ENCODE measurements at places on chromosomes 1 and 21. TPM values are rescaled to one million over a fixed set of nuclear protein-coding genes. Genes with fewer than 3 reads are reported as not detected.

DNA sequence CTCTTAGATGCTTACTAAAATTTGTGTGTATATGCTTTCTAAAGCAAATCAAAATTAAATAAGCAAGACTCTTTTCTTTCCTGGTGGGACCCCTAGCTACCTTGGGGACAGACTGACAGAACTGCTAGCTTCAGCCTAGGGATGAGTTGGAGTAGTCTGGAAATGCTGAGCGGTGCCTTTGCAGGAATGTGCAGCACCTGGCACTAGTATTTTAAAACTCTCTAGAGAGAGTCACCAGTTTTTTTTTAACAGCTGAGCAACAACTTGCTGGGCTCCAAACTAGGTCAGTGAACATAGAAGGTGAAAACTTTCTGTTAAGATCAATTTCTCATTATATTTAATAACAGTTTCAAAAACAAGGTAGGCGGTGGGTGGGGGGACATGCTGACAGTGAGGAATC is 56.8 kb downstream of the NUF2 start:
- DNase-seq = no peak

GRCh38 chr1:227280836-227281235 is 37.5 kb downstream of the CDC42BPA start:
- DNase-seq = no peak

PLEKHG5 gene
- polyA plus RNA-seq = 18.7 TPM

DNA sequence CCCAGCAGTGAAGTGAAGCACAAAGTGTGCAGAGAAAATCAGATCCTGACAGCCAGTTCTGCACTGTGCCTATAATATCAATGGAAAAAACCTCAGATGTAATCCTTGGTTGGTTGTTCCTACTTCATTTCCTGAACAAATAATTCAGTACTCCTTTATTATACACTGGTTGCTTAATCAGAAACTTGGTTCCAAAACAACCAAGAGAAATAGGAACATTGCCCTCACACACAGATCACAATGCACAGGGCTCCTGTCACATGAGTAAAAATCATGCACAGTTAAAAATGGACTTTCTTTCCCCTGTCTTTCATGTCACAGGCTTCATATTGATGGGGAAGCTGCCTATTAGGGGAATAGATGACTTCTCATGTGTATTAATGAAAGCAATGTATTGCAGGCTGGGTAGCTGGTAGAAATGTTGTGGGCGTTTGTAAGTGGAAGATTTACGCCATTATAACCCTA is 9.7 kb downstream of the DNASE2B start:
- DNase-seq = no peak

GRCh38 chr1:229714964-229715603 is 89.0 kb downstream of the URB2 start:
- DNase-seq = peak; percentile 15

DIO1 gene
- polyA plus RNA-seq = not detected

DNA sequence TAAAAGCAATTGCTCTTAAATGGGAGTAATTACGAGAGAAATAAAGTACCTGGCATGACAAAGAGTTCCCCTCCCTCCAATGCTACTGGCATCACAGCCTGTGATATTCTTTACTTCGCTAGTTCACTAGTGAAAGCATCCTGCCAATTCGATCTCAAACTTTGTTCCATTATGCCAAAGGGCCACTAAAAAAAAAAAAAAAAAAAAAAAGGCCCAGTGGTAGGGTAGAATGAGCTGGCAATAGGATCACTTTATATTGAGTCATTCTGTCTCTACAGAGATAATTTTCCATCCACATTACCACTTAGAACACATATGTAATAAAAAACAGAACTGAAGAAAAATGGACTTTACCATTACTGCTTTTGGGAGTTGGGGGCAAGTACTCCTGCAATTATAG is 11.2 kb downstream of the PUM1 start:
- peak; percentile 22 for DNase-seq

GRCh38 chr1:107724648-107725047 is 240.3 kb downstream of the VAV3 start:
- DNase-seq = no peak

GRCh38 chr1:162535501-162535900 is 26.0 kb upstream of the UAP1 start:
- DNase-seq = no peak

- DNase-seq = no peak
Measured at GRCh38 chr1:45297666-45298356, 28.9 kb upstream of the HPDL start.

- DNase-seq = no peak
Measured at GRCh38 chr1:245901037-245901436, 606.0 kb downstream of the SMYD3 start.

- no peak for DNase-seq
Measured at GRCh38 chr1:205594846-205595245, 37.0 kb downstream of the ELK4 start.

MTARC1 gene
- polyA plus RNA-seq = 15.8 TPM

- peak; percentile 54 for DNase-seq
Measured at GRCh38 chr1:192809307-192810252, 741 bp downstream of the RGS2 start.

DNA sequence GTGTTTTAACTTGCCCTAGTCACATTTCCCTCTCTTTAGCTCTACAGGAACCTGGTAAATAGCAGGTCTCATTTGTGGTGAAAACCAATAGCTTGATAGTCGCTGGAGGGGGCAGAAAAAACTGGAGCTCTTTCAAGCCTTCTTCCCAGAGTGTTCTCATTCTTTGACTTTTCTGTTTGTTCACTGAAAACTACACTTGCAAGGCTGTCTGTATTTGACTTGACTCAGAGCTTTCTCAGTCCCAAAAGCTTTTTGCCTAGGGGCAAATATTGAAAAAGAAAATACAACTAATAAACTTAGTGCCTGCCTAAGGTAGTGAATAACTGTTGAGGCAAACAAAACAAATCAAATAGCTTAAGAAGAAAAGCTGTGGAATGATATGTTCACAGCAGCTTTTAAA is 217.1 kb upstream of the CHRM3 start:
- no peak for DNase-seq

PIGM gene
- polyA plus RNA-seq = 4.9 TPM

FCRL1 gene
- polyA plus RNA-seq = not detected

DNA sequence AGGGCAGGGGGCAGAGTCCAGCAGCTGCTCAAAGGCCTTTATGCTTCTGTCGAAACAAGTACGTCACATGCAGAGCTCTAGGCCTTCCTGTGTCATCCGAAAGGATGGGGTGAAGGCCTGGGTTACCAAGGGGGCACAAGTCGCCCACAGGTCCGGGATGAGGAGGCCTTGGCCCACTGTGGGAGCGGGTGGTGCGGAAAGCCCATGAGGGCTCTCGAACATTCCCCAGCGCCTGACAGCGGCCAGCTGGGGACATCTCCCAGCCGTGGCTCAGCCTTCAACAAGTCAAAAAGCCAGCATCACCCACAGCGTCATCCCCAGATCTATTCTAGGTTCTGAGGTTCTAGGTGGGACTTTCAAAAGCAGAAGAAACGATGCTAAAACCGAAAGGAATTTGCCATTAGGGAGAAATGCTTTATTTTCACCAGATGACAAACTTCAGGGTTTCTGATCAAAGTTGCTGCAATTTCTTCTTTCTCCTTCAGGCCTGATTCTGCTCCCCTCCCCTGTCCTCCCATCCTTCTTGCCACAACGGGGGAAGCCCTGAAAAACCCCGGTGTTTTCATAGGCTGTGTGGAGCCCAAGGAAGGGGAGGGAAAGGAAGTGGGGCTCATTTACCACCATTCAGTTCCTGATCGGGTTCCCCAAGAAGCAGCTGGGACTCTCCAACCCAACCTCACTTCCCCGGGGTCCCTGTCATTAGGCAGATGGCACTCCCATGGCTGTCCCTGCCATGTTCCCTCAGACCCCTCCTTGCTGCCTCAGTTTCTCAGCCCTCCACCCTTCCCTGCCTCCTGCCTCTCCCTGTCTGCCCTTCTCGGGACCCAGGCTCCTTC is 17.6 kb downstream of the GPR137B start:
- DNase-seq = no peak

DNA sequence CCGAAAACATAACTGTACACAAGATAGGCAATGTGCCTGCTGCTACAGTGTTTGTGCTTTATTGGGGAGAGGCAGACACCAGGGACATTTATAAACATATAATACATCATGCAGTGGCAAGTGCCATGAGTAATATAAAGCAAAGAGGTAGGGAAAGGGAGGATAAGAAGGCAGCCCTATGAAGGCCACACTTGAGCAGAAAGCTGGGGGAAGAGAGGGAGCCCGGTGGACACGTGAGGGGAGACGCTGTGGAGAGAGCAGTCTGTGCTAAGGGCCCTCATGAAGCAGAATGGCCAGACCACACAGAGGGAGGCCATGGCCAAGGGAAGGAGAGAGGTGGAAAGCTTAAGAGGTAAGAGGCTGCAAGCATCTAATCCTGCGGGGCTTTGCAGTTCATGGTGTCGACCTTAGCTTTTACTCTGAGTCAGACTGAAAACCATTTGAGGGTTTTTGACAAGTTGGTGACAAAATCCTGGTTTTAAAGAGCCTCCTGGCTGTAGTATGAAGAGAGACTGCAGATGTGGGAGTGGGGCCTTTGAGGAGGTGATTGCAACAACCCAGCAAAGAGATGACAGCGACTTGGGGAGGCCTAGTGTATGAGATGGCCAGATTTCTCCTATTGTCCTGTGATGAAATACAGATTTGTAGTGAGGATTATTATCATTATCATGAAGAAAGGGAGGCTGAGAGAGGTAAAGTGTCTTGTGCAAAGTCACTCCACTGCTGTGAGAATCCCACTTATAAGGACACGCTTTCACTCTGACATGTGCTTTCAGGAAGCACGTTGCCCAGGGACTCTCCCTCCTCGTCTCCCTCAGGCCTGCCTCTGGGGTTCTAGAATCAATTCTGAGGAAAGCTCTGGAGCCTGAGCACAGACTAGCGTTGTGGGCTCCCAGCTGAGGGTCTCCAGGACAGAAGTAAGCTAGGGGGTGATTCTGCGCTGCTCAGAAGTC is 192.9 kb downstream of the RHOU start:
- no peak for DNase-seq

GRCh38 chr1:107328087-107328486 is 187.2 kb downstream of the NTNG1 start:
- no peak for DNase-seq

GRCh38 chr21:38293113-38293512 is 36.3 kb downstream of the KCNJ15 start:
- DNase-seq = no peak

DNA sequence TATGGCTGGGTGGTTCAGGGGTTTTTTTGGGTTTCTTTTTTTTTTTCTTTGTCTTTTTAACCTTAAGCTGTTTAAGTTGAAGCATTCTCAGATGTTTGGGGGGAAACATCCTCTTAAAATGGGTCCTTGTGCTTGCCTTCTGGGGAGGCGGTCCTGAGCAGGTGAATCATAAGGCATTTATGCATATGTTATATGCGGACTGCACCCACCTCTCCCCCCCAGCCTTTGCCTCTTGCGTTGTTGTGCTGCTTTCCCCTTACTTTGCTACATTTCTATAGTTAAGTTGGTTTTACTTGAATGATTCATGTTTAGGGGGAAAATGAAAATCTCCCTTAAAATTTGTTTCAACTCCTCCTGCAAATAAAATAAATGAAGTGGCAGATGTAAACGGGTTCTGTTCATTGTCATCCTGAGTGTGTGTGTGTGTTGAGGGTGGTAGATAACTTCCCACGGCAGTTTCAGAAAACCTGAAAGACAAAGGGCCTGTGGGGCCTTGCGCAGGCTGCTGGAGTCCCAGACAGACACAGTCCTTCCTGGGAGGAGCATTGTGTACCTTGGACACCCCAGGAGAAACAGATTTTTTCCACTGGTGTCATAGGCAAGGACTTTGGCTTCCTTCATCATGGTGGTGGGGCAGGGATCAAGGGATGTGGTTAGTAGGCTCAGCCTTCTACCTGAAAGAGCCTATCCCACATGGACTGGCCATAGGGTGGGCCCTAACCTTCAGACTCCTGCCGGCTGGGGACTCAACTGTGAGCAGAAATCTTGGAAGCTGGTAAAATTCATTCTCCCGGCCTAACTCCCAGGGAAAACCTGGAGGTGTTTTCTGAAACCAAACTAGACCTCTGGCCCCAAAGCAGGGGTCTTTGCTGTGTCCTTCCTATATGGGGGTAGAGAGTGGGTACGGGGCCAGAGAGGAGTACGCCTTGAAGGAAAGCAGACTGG is 926 bp upstream of the SH3D21 start:
- no peak for DNase-seq

GRCh38 chr1:39214998-39215873 is 10.7 kb downstream of the MACF1 start:
- DNase-seq = no peak

DNA sequence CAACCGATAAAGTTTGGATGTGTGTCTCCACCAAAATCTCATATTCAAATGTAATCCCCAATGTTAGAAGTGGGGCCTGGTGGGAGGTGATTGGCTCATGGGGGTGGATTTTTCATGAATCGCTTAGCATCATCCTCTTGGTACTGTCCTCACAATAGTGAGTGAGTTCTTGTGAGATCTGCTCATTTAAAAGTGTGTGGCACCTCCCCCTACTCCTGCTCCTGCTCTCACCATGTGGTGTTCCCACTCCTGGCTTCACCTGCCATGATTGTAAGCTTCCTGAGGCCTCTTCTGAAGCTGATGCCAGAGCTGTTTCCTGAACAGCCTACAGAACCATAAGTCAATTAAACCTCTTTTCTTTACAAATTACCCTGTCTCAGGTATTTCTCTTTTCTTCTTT is 28.2 kb upstream of the PRDX6 start:
- DNase-seq = no peak

DNA sequence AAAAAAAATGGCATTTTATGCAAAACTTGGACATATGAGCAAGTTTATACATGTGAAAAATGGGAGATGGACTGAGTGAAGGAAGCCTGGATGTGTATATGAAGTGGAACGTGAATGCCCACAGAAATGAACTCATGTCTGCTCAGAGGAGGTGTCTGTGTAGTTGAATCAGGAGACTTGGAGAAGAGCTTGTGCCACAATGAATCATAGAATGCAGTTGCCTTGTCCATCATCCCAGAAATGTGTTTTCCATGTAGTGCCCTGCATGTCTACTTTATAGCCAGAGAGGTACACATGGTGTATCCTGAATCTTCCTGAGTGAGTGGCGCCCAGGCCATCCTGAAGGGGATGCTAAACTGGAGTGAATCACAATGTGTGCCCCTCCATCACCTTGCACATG is 2.6 kb upstream of the ILDR2 start:
- no peak for DNase-seq

DNALI1 gene
- 23.5 TPM for polyA plus RNA-seq

DNA sequence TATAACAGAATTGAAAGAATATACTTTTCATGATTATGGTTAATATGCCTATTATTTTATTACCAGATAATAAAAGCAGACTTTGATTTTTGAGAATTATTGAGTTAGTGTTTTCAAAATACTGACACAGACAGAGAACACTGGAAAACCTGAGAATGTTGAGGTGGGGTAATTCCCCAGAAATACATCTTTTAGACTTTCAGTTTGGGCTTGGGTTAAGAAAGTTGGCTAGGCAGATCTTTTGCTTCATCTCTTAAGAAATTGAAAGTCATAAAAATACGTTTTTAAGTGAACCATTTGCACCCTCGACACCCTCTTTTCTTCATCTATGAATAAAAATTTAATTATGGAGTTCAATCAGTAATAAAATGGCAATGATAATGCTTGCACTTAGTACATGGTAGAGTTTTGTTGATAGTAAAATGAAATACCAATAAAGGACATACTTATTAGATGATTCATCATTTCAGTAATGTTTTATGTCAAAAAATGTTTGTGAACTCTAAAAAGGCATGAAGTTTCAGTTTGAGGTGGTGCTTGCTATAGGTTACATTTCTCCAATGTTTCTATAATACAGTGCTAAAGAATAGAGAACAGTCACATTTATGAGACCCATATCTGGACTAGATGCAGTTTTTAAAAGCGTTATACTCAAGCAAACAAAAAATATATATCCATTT is 1.9 kb upstream of the SAMSN1 start:
- no peak for DNase-seq

PTPRC gene
- polyA plus RNA-seq = not detected

NUDT4B gene
- polyA plus RNA-seq = not detected

All from cardiac muscle cell (in vitro differentiated cells and primary cell).